G401 (cell line): ENCODE measurements at places on chromosomes 16 and 17.

DNA sequence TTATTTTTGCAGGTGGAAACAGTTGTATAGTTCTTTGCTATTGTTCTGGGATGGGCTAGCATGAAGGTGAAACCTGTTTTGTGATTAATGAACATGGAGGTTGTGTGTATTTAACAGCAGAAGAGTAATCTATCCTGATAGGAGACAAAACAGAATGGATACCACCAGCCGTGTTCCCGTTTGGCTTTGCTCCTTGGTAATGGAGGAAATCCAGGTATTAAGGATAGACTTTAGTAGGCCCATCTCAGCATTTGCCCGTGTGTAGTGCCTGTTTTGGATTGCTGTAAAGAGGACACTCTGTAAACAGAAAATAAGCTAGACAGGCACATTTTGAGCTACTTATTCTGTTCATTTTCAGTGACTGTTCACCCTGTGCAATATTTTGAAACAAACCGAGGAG is 215.1 kb downstream of the RBFOX1 start:
- DNase-seq: peak; percentile 69

DNA sequence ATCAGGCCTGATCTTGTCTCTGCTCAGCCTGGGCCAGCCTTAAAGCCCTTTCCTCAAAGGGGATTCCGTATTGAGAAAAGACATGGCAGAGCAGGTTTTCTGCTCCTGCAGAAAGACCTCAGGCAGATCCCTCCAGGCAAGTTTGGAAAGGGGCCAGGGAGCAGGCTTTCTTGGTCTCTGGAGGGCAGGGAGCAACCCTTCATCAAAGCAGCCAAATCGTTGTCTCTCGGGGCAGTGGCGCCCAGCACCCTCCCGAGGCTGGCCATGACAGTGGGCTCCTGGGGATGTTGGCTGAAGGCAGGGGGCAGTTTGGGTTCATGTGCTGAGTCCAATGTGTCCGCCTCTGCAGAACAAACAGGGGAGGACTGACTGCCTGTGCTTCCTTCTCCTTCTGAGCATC is 168.4 kb upstream of the WSCD1 start:
- peak; percentile 13 for DNase-seq

GRCh38 chr17:63927464-63928171 is 4.5 kb downstream of the CD79B start:
- DNase-seq: no peak

GRCh38 chr17:34916120-34916519 is 45.1 kb downstream of the CCT6B start:
- no peak for DNase-seq

DNA sequence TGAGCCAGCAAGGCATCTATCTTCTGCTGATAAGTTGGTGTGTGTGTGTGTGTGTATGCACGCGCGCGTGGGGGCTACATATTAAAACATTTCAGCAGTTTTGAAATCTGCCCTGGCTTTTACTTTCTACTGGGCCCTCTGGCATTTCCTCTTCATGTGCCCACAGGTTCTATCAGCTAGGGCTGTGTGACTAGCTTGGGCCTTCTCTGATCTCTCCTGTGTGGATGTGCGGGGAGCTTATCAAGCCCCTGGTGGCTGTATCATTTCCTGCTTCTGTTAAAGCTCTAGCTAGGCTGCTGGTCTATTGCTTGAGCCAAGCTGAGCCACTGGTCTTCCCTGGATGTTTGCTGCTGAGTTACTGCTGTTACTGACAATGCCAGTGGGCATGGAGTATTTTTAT is 132.5 kb downstream of the AATF start:
- no peak for DNase-seq

DNA sequence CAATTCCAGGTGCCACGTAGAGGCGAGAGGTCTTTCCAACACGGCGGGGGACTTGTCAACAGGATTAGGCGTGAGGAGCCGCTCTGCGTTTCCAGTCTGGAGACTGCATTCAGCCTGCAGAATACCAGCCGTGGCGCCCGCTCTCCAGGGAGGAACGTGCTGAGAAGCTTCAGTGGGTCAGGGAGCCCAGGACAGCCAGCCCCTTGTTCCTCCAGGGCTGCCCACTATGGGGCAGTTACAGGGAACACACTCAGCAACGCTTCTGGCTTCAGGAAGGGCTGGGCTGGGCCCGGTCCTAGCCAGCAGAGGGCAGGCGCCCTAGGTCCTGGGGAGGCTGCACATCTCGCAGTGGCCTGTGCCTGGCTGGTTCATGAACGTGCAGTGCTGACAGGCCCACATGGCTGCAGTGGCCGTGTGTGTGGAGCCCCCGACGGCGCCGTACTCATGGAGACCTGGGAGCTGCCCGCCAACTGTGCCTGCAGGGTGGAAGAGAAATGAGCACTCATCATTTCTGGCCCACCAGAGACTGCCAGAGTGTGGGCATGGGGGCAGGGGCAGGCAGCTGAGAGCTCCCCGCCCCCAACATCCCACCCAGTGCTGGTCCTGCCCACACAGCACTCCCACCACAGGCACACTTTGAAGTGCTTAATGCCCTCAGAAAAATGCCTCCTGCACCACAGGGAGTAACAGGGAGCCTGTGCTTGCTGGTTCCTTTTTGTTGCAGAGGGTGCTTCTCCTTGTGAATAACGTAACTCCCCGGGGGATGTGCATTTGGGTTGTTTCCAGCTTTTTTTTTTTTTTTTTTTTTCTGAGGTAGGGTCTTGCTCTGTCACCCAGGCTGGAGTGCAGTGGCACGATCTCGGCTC is 7.0 kb upstream of the FAAP100 start:
- DNase-seq: no peak

DNA sequence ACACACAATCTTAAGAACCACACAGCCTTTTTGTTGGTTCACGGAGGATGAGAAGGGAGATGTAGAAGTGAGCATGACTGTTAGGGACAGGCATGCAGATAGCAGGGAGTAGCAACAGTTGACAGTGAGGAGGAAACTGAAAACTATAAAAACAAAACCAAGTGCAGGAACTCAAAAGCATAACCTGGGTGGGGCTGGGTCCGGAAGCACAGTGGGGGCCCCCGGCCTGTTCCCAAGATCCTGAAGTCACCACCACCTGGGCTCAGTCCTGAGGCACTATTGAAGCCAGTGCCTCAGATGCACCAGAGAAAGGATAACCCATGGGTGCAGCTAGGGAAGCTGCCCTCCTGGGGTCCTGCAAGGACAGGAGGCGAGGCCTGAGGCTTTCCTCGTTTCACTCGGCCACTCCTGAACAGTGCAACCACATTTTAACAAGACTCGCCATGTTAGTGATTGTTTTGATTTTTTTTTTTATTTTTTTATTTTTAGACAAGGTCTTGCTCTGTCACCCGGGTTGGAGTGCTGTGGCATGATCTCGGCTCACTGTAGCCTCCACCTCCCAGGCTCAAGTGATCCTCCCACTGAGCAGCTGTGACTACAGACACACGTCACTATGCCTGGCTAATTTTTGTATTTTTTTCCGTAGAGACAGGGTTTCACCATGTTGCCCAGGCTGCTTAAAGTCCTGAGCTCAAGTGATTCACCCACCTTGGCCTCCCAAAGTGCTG is 27.7 kb upstream of the CBX4 start:
- no peak for DNase-seq

GRCh38 chr16:50469744-50470321 is 78.4 kb upstream of the NKD1 start:
- no peak for DNase-seq

DNA sequence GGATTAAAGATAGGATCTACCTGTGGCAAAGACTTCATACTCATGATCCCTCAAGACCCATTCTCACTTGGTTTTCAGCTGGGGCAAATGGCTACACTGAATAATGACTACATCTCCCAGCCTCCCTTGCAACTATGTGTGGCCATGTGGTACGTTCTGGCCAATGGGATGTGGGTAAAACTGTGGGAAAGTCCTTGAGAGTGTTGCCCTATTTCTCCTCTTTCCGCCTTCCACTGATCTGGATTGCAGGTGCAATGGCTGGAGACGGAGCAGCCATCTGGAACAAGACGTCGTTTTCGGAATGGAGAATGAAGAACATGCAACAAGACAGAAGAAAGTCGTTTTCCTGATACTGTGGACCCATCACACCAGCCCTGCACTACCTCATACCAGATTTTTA is 48.5 kb downstream of the HAPSTR1 start:
- peak; percentile 47 for DNase-seq

GRCh38 chr17:65028545-65028843 is 28.0 kb downstream of the GNA13 start:
- DNase-seq: no peak

GRCh38 chr17:8599351-8600011 is 31.0 kb downstream of the MYH10 start:
- no peak for DNase-seq

DNA sequence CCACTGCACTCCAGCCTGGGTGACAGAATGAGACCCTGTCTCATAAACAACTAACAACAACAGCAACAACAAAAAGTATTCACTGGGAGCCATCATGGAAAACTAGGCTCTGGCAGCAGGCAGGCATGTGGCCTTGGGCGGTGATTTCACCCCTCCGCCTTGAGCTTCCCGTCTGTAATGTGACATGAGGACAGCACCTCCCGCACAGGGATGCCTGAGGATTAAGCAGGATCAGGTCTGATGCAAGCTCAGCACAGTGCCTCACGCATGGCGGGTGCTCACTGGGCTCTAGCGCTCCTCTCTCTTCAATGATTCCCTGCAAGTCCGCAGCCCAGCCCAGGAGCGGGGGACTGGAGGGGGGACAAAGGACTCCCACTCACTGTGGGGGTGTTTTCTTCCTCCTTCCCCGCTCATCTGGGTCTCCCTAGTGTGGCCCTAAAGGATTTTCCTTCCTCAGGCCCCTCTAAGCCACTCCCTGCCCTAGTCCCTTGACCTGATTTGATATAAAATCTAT is 2.8 kb downstream of the PLCD3 start:
- DNase-seq: no peak

DNA sequence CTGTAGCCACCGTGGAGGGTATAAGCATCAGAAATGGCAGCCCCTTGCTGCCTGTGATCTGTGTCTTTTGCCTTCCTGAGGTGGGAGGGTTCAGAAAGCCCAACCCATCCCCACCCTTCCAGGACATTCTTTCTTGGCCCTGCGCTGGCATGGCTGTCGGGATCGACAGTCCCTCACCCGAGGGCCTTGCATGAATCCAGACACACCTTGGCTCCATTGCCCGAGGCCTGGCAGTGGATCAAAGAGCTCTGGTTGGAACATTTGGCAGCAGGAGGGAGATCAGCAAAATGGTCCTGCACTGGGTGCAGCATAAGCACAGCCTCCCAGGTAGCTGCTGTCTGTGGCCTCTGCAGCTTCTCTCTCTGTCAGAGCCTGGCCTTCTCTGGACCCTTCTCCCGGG is 246.6 kb upstream of the MAF start:
- peak; percentile 88 for DNase-seq

DNA sequence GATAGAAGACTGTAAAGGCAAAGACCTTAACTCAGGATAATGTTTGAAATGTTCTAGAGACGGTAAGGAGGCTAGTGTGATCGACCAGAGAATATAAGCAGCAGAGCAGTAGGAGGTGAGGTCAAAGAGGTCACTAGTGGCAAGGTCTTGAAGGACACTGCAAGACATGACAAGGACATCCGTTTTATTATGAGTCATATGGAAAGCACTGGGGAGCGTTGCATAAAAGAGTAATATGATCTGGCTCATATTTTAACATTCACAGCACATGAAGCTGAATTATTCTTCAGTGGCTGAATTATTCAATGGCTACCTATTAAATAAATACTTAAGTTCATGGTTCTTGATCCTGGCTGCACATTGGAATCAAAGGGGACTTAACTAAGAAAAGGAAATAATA is 123.7 kb downstream of the SOX9 start:
- DNase-seq: no peak

GRCh38 chr17:488993-489757 is 136.6 kb upstream of the RPH3AL start:
- DNase-seq: no peak

GRCh38 chr17:28334666-28335200 is 539 bp downstream of the IFT20 start:
- DNase-seq: no peak

DNA sequence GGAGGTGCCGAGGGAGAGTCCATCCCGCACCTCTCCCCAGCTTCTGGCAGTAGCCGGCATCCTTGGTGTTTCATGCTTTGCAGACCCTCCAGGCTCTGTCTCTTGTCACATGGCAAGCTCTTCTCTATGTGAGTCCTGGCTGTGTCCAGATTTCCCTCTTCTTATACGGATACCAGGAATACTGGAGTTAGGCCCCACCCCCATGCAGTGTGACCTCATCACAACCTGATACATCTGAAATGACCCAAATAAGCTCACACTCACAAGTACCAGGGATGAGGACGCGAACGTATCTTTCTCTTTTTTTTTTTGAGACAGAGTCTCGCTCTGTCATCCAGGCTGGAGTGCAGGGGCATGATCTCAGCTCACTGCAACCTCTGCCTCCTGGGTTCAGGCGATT is 23.3 kb downstream of the TRAP1 start:
- peak; percentile 14 for DNase-seq

DNA sequence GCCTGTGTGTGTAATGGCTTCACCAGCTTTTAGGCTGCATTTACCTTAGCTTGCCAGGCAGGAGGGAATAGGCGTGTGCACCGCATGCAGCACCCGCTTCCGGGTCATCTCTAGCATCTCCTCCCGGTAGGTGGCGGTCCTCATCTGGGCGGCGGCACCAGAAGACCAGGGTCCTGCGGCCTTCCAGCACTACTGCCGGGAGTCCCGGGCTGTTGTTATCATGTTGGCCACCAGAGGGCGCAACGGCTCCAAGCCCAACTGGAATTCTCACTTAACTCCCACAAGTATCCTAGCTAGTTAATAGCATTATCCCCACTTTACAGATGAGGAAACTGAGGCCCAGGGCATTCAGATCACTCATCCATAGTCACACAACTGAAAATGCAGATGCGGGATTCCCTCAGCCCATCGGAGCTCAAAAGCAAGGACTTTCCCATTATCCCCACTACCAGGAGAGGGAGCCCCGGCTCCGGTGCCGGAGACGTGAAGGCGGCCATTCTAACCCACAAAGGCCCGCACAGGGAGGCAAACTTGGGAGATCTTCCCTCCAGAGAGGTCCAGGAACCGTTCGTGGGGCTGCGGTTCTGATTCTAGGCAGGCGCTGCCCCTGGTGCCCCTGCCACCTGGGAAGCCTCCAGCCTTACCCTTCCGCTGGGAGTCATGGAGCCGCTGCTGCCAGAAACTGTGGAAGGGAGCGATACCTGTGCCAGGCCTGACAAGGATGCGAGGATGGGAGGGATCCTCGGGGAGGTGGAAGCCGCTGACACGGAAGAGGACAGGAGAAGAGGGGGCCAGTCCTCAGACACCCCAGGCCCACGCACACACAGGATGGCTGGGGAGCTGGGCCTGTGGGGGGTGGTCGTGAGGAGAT is 23.9 kb downstream of the LGALS9 start:
- DNase-seq: peak; percentile 62

GRCh38 chr16:972316-973002 is 1.7 kb upstream of the LMF1 start:
- no peak for DNase-seq

- DNase-seq: no peak
Observed at GRCh38 chr16:57013229-57013628, 23.9 kb downstream of the NLRC5 start.

DNA sequence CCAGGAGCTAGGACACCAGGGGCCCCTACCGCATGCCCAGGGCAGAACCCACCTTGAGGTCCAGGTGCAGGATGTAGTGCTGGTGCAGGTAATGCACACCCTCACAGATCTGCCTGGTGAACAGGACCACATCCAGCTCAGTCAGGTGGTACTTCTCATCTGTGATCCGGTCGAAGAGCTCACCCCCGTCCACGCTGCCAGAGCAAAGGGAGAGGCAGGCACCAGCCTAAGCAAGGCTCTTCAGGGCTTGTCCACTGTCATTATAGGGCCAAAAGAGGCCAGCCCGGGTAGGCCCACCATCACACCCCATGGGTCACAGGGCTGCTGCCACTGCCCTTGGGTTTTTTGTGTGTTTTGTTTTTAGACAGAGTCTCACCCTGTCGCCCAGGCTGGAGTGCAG is 21.0 kb downstream of the MYLK3 start:
- no peak for DNase-seq
